Activated CD4-positive, alpha-beta T cell treated with anti-CD3 and anti-CD28 coated beads, Interleukin-2, amount 50 U/mL, for 24 hours (primary cell): ENCODE measurements at places on chromosomes 13 and 19.

DNA sequence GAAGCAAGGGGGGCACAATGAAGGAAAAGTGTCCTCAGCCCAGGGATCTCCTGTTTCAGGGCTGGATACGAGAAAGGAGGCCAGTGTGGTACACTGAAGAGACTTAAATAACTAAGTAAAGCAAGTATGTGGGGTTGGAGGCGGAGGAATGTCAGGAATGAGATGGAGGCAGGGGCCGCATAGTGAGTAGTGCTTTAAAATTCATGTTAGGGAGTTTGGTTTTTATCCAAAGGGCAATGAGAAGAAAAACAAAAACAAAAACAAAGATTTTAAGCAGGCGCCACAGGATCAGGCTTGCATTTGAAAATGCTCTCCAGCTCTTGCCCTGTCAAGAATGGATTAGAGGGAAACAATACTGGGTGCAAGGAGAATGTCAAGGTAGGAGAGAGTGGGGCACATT lies 273.4 kb downstream of the DCLK1 start:
- no peak for DNase-seq

DNA sequence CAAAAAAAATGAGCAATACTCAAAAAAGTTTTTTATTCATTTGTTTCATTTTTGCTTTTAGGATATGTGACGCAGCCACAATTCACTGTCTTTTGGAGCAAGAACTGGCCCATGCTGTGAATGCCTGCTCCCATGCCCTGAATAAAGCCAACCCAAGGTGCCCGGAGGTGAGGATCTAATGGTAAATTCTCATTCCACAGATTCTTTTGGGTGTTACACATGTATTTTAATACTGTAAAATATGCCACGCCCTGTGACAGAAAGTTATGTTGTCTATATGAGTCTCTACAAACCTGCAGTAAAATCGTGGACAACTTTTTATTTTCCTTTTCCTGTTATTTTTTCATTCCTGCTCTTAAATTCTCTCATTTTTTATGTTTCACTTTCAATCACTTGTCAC lies 57.5 kb upstream of the AKAP11 start:
- no peak for DNase-seq

DNA sequence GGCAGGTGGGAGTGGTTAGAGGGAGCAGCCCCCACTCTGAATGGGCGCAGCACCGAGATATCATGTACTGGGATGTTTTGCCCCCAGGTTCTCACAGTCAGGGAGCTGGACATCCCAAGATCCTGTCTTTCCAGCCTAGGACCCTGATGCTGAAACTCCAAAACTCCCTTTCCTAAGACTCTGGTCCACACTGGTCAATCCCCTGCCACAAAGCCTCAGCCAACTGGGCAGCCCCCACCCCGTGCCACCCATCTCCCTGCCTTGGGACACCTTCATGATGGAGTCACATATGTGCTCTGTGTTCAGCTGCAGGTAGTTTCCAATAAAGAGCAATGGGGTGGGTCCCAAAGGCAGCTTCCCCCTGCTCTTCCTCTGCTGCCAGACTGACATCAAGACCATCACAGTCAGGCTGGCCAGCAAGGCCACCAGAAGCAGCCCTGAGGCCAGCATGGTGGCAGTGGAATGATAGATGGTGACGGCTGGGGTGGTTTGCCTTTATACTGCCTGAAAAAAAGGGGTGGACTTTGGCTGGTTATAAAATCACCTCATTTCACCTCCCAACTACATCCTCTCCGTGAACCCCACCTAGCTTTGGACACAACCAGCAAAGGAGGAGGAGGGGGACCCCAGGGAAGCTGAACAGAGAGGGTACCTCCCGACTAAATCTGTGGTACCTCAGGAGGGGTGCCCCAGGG lies 36.3 kb downstream of the CYP2B6 start:
- DNase-seq = no peak

GRCh38 chr19:5561559-5561958 lies 6.2 kb downstream of the TINCR start:
- no peak for DNase-seq

DNA sequence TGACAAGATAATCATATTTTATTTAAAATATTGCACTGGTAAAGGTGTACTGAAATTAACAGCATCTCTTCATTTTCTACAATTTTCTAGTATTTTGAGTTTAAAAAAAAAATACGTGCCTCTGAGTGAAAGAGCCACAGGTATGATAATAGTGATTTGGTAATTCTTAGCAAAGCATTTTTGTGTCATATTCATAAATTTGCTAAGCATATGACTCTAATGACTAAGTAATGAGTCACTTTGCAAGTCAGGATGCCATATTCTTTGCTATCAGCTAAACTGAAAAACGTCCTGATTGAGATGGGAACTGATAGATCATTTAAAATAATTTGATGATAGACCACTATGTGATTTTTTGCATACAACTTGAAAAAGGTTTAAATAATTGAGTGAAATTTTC lies 136.1 kb upstream of the IRS2 start:
- no peak for DNase-seq

DNA sequence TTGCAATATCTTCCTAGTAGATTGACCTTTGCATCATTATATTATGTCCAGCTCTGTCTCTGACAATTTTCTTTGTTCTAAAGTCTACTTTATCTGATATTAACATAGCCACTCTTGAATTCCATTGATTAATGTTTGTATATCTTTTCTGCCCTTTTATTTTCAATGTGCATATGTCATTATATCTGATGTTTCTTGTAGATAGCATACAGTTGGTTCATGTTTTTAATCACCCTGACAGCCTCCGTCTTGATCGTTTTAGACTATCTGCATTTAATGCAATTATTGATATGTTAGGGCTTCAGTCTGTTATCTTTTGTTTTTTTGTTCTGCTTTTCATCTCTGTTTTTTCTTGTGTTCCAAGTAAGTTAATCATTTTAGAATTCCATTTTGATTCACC lies 159.8 kb downstream of the ENOX1 start:
- no peak for DNase-seq

GRCh38 chr19:10238172-10238783 lies 7.1 kb upstream of the S1PR2 start:
- DNase-seq = no peak

GRCh38 chr19:3028305-3029064 lies 595 bp downstream of the TLE2 start:
- DNase-seq = no peak

DNA sequence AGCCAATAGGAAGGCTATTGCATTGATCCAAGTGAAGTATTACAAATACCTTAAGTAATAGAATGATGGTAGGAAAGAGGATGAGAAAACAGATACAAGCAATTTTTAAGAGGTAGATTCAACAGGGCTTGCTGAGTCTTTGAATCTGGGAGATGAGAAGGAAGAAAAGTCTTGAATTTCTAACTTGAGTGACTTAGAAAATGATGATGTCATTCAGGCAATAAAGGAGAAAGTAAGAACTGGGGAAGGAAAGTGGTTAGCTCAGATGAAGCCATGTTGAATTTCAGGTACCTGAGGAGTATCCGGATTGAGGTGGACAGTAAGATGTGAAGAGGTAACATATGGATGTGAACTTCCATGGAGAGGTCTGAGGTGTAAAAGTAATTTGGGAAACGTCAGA lies 15.5 kb upstream of the FRY start:
- DNase-seq = no peak

GRCh38 chr13:73223372-73223781 lies 164.6 kb downstream of the KLF5 start:
- DNase-seq = no peak

DNA sequence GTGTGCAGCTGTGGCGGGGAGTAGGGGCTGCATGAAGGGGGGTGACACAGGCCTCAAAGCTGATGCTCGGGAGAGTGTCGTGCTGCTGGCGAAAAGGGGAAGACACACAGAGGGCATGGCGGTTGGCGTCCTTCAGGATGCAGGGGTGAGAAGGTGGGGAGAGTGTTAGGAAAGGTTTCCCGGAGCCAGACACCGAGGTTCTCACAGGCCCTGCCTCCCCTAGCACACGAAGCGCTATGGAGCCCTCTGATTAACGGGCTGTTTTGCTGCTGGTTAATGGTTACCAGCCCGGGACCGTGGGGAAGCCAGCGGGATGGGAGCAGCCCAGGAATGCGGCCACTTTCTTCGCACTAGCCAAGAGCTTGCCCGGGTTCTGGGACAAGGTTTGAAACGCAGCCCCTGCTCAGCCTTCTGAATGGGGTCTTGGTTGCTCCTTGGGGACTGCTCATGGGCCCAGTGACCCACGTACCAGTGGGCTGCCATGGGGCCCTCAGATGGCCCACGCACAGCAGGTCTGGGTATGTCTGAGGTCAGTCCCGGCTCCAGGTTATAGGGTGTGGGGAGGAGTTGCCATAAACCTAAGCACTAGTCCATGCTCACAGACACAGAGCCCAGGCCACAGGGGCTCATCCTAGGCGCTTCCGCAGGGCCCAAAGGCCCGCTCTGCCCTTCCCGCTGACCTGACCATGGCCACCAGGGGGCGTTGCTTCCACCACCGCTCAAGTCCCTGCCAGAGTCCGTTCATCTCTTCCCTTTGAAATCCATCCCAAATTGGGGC lies 31.3 kb upstream of the ISYNA1 start:
- peak; percentile 40 for DNase-seq

GRCh38 chr19:7418596-7418995 lies 69.9 kb downstream of the ARHGEF18 start:
- no peak for DNase-seq

GRCh38 chr13:109610517-109610916 lies 175.9 kb downstream of the IRS2 start:
- peak; percentile 3 for DNase-seq

DNA sequence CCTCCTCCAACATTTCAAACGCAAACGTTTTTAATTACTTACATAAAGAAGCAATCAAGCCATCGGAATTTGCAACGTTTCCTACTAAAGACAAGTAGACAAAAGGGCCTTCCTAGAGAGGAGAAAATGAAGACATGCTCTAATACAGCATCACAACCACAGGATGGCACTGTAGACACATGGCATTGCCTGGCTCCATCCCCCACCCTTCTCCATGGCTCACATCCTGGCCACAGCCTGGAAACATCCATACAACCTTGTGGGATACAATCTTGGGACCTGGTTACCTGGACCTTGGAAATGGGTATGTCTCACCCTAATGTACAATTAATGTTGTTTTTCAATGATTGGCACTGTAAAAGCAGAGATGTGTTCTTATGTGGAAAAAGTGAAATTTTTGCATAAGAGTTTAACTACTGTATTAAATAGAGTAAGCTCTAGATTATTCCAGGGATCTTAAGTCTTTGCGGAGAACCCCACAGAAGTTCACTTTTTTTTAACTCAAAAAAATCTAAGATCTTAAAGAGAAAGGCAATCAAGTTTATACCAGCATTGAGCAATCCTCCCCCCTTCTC lies 21.5 kb downstream of the EBPL start:
- no peak for DNase-seq

DNA sequence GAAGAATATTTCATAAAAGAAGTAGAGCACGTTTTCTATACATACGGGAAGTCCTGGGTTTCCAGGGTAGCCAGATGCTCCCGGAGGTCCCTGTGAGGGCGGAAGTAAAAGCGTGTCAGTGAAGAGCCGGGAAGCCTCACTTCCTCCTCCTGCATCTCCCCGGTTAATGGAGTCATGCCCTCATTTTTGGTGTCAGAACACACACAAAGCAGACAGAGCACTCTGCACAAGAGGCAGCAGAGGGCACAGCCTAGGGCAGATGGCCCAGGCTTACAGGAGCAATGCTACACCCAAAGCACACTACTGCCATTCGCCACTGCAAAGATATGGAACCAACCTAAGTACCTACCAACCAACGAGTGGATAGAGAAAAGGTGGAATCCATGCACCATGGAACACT lies 94.4 kb downstream of the COL4A1 start:
- DNase-seq = no peak

GRCh38 chr13:73984949-73985691 lies 149.1 kb downstream of the KLF12 start:
- peak; percentile 70 for DNase-seq

DNA sequence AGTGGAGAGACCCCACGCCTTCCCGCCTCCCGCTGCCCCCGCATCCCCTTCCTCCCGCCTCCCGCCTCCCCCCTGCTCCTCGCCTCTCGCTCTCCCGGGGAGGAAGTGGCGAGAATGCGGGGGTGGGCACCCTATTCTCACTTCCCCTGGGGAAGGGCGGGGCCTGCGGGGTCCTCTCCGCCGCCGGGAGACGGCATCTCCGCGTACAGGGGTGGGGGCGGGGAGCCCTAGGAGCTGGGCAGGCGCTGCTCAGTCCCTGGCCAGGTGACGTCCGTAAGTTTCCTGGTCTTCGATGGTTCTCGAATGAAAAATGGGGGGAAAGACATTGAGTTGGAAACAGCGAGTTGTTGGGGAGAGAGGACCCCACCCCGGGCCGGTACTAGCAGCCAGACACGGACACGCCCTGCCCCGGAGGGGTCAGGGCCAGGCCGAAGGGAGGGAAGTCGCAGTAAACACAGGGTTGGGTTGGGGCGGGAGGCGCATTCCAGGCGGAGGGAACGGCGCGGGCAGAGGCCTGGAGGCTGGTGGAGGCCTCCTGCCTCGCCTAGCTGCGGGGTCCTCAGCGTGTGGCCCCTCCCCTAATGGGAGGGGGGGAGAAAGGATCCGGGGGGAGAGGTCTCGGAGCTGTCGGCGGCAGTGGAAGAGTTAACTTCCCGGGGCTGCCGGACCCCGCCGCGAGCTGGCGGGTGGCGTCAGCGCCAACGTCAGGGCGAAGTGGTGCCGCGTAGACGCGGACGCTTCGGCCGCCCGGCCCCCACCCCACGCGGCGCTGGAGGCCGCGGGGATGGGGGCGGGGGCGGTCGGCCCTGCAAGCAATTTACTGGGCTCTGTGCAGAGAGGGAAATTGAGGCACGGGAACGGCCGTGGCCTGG lies 10.4 kb upstream of the JUND start:
- peak; percentile 74 for DNase-seq

DNA sequence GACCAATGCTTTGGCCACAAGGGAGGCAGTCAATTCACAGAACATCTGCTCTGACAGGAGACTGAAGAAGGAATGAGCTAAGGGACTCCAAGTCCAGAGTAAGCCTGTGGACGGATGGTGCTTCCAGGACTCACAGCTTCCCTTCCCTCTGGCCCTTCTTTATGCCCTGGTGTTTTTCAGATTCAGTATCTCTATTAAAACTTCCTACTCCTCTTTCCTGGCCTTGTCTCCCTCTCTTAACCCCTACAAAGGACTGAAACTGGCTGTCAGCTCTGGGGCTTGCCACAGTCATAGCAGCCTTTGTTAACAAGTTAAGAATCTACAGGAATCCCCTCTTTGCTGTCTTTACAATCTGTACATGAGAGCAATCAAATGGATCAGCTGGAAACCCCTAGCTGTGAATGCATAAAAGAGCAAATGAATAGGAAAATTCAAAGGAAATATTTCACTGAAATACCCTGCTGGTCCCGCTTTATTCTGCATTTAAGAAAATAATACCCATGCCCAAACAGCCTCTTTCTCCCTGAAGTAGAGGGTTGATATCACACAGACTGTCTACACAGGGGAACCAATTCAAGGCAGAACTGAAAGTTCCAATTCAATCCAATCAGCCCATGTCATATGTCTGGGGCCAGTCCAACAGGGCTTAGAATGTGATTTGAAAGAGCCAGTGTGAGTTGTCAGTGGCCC lies 192.3 kb downstream of the MZT1 start:
- DNase-seq = no peak
